Anterior cingulate cortex (tissue), 58 donors: ENCODE measurements at places on chromosomes 4 and X.

DNA sequence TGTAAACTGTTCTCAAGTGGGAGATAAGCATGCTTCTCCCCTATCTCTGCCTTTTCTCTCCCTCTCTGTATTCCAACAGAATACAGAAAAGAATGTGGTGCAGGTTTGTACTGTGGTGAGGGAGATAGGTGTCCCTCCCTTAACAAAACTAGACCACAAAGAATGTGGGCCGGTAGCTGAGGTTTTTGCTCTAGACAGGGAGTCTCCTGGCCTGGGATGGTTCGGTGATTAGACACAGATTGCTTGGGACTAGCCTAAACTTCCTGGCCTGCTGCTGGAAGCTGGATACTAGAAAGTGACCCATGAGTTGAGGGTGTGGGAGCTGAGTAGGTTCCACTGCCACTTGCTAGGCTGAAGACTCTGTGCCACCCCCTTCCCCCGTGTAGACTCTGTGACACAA is 143.0 kb downstream of the CXXC4 start:
- no peak for DNase-seq

GRCh38 chr4:176137631-176138030 is 57.8 kb downstream of the SPATA4 start:
- DNase-seq, result no peak

GRCh38 chr4:15434091-15434490 is 6.3 kb downstream of the C1QTNF7 start:
- no peak for DNase-seq

- DNase-seq, result no peak
These were observed 1112.5 kb downstream of the TECRL start for GRCh38 chr4:63296773-63297172.

DNA sequence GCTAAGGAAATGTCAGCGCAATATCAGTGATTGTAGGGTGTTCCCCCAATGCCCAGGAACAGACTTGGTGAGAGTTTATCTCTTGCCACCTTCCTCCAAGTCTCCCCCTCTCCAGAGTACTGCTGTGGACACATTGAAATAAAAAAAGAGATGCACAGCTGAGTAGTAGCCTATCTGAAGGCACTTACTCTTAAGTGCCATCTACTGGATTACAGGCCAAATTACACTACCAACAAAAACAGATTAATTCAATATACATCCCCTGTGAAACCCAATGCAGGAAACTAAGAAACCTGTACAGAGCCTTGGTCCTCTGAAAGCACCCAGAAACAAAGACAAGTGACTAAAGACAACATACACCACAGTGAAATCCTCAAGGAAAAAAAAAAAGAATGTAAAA is 460.3 kb downstream of the ZIC3 start:
- no peak for DNase-seq

DNA sequence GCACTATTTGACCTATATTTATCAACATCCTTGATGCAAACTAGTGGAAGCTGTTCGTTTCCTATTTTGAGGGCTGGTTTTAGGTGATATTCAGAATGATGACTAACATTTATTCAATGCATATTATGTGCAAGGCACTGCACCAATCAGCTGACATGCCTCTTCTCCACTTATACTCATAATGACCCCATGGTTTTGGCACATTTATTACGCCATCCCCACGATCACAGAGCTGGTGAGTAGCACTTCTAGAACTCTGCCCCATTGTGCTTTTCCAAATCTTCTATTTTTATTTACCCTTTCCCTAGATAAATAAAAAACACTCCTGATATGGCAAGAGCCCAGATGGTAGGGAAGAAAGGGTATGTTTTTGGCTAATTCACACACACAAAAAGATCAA is 13.1 kb downstream of the SCML1 start:
- no peak for DNase-seq

- no peak for DNase-seq
These were observed 111.6 kb upstream of the PTPN13 start for GRCh38 chr4:86482306-86483172.

DNA sequence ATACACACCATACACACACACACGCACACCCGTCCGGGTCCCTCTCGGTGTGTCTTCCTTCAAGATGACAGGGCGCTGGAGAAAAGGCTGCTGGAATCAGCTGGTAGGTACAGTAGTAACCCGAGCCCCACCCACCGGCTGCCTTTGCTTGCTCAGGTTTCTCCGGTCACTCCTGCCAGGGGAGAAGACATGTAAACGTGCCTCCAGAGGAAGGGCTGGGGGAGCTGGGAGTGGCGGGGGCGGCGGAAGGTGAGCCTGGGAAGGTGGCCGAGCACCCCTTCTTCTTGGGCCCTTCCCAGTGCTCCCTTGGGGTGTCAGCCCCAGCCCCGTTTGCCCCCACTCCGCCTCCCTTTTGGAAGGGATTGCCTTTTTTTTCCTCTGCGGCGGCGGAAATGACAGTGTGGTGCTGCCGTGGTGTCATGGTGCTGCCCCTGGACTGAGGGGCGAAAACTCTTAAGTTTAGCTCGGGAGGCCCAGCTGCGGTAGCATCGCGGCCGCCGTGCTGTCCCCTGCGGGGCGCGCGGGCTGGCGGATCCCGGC is at the start of gene MID2:
Gene MID2, plus strand, starts transcription at position 169 of the 540 bp plus-strand sequence. CDS start 561 bp downstream, outside the sequence.
- no peak for DNase-seq

GRCh38 chrX:137194164-137194563 is 160.4 kb upstream of the GPR101 start:
- no peak for DNase-seq

DNA sequence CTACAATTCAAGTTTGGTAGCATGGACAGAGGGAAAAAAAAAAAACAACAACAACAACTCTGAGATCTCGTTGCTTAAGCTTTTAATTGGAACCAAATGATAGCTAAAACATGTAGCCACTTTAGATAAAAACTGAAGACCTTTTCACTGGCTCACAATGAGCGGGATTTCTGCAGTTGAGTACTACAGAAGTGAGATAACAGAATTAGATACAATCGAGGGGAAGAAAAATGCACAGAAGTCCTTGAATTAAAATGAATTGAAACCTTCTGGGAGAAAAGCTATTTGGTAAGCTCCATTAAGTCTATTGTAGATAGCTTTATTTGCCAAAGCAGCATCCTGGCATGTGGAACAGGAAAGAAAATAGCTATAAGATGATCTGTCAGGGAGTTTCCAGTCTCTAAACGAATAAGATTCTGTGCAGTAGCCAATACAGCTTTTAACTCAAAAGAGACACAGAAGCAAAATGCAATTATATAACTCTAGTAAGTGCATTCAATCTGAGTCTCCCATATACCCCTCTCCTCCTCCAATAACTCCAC is 248.5 kb downstream of the ENOX2 start:
- no peak for DNase-seq

DNA sequence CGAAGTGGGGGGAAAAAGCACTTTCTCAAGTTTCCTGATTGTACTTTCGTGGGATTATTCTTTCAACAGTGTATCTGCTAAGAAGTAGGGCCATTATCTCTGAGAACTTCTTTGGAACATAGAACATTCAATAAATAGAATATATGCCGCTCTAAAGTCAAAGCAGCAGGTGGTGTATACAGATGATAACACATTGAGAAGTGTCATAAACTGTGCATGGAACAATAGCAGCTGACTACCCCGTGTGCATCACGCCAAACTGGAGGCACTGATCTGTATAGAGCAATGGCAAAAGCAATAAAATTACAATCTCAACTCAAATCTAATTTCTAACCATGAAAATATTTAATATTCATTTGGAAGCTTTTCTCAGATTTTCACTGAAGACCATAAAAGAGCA is 175.3 kb downstream of the DCTD start:
- no peak for DNase-seq

- DNase-seq, result no peak
These were observed 37.3 kb upstream of the BCORL1 start for GRCh38 chrX:129945131-129945530.

- no peak for DNase-seq
These were observed 343.7 kb downstream of the PDHA2 start for GRCh38 chr4:96183611-96184010.

GRCh38 chr4:63580796-63581475 is 828.3 kb downstream of the TECRL start:
- DNase-seq, result no peak

- DNase-seq, result no peak
These were observed 640 bp downstream of the PHF8 start for GRCh38 chrX:54043541-54044125.

GRCh38 chr4:158817562-158818296 is 48.9 kb downstream of the FNIP2 start:
- DNase-seq, result no peak

DNA sequence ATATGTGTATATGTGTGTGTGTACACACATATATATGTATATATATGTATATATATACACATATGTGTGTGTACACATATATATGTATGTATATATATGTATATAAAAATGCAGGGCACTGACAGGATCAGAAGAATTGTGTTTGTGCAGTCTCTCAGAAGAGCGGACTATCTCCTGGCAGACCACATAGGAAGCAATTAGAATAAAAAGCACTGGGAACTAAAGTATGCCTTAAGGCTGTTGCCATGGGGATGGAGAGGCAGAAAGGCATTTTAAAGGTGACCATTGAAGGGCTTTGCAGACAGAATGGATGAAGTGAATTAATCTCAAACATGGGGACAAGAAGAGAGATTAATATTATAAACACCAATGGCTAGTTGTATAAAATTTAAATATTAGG is 33.7 kb upstream of the USP51 start:
- no peak for DNase-seq

GRCh38 chr4:176587920-176588319 is 204.8 kb downstream of the VEGFC start:
- DNase-seq, result no peak

DNA sequence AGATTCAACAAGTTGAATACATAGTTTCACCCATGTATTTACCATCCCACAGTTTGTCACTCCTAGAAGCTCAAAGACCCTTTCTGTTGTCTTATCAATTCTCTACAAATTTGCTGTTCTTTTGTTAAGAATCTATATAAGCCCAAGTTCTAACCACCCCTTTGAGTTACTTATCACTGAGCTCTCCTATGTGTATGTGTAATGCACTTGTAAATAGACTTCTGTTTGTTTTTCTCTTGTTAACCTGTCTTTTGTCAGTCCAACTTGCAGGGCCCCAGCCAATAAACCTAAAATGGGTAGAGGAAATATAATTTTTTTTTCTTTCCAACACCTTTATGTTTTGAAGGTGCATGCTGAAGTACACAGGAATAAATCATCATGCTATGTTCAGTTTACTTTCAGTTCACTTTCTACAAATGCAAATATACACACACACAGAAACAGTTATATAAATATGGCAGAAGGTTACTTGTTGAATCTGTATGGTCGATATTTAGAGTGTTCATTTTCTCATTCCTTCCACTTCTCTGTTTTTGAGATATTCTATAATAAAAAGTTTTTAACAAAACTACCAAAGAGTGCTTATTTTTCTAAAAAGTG is 22.3 kb upstream of the CLOCK start:
- no peak for DNase-seq

DNA sequence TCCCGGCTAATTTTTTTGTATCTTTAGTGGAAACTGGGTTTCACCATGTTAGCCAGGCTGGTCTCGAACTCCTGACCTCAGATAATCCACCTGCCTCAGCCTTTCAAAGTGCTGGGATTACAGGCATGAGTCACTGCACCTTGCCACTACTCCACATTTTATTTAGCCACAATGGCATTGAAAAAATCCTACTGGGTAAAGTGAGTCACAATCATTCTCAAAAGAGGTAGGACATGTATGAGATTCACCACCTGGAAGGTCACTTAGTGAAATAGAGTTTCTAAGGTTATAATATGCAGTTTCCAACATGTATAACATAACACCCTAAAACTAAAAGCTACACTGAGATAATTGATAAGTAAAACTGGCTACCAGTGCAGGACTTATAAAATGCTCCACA is 159.2 kb downstream of the BTC start:
- no peak for DNase-seq

DNA sequence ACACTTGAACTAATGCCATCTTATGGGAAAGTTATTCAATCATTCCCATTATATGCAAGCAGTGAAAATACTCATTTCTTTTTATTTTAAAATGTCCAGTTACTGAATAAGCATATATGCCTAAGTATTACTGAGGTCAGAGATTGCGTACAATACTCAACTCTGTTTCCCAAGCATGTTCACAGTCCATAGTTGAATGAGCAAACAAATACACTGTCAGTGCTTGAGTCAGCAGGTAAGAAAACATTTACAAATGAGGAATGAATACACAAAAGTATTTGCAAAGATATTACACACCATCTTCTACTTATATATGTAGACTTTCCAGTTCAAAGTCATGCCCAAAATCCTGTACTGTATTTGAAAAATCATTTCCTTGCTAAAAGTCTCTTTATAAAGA is 74.1 kb downstream of the TSPAN5 start:
- no peak for DNase-seq
